ENCODE measurements at places on chromosomes 5 and 9. TPM values are rescaled to one million over a fixed set of nuclear protein-coding genes. Genes with fewer than 3 reads are reported as not detected.

Gene GABRG2
- total RNA-seq, result not detected

DNA sequence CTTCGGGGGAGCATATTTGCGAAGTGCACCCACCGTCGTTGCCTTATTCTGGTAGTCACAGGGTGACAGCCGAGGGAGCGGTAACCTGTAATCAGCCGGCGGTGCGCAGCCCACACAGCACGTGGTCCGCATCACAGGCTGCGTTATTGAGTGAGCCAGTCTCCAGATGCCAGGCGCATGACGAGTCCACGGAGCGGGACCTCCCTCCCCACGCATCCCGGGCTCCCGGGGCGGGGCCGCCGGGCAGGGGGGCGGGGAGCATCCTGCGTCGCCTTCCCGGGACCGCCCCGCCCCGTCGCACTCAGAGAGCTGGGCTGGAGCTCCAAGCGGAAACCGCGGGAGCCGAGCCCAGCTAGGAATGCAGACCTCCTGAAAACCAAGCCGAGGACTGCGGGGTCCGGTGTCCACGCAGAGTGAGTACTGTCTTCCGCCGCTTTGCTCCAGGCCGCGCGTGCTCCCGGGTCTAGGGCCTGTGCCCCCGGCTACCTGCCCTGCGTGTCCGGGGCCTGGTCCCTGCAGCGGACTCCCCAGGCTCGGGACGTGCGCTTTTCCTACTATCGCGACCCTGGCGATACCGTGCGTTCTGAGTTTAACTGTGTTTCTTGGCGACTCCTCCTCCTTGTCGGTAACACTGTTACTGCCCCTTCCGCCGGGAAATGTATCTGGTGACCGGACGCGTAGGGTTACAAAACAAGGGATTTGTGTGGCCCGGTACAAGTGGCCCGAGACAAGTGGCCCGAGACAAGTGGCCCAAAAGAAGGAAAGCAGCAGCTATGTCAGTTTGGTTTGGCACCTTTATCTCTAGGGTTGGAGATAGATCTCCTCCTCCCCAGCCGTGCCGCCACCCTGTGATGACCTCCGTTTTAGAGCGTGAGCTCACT lies 40.6 kb downstream of the CAST start:
- peak overlapping the region; percentile 96 for H3K27ac ChIP-seq
- peak overlapping the region; percentile 62 for H3K4me3 ChIP-seq
- H3K4me1 ChIP-seq, result peaks cover 22% of the 10 kb centered on the region

DNA sequence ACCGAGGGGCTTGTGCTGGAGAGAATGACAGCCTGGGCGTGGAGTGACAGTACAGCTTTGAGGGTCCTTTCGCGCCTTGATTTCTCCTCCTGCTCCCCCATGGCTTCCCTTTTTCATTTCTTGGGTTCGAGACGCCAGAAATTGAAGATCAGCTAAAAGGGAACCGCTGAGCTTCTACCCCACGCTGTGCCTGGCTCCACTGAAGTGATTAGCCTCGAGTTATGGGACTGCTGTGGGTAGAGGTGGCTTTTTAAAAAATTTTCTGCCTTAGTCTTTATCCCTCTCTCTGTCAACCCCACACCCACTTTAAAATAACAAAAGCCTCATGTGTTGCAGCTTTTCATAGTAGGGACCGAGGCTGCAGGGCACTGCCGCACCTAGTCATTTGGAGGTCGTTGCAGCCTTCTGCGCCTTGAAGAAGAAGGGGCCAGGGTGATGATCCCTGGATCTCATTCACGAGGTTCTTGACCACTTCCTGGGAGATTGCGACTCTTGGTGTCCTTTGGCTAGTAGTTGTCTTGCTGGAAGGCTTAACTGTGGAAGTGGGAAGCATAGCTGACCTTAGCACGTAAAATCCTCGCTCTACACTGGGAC lies 603 bp downstream of the PPIP5K2 start:
- no peak for DNase-seq
- no peaks in the 10 kb centered on the region for H3K36me3 ChIP-seq
- H3K27ac ChIP-seq, result peak overlapping the region; percentile 96
- H3K27me3 ChIP-seq, result no peaks in the 10 kb centered on the region
- peak overlapping the region; percentile 86 for H3K4me3 ChIP-seq

Gene TAF1L
- total RNA-seq, result not detected

Gene TNFSF8
- total RNA-seq, result not detected

GRCh38 chr9:35338561-35339274 lies 151.2 kb upstream of the RUSC2 start:
- H3K36me3 ChIP-seq, result peaks cover 12% of the 10 kb centered on the region
- H3K27me3 ChIP-seq, result no peaks in the 10 kb centered on the region
- DNase-seq, result peak; percentile 34
- no peak overlapping the region for H3K27ac ChIP-seq
- H3K4me1 ChIP-seq, result peaks cover 18% of the 10 kb centered on the region
- H3K4me3 ChIP-seq, result no peak overlapping the region

Gene SPATA31E1
- not detected for total RNA-seq

Gene PDCD1LG2
- not detected for total RNA-seq

Gene NPDC1
- 173 TPM for total RNA-seq

DNA sequence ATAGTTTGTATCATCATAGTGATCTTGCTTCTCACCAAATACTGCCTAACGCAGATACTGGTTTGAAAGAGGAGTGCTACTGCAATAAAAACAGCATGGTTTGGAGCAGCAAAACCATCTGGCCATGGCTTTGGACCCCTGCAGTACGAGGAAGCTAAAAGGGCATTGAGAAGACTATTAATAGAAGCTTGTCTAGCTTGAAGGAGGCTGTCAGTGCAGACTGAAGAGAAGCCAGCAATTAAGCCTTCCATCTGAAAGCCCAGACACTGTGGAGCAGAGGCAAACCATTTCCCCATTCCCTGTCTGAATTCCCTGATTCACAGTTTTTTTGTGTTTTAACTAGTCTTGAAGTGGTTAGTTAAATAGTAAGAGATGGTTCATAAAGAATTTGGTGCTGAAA lies 281.6 kb downstream of the PTPRD start:
- DNase-seq, result no peak
- H3K4me3 ChIP-seq, result no peak overlapping the region
- H3K36me3 ChIP-seq, result no peaks in the 10 kb centered on the region

GRCh38 chr5:72895758-72896157 lies 60.1 kb upstream of the FCHO2 start:
- H3K4me3 ChIP-seq, result no peak overlapping the region
- DNase-seq, result no peak
- no peak overlapping the region for H3K27ac ChIP-seq

DNA sequence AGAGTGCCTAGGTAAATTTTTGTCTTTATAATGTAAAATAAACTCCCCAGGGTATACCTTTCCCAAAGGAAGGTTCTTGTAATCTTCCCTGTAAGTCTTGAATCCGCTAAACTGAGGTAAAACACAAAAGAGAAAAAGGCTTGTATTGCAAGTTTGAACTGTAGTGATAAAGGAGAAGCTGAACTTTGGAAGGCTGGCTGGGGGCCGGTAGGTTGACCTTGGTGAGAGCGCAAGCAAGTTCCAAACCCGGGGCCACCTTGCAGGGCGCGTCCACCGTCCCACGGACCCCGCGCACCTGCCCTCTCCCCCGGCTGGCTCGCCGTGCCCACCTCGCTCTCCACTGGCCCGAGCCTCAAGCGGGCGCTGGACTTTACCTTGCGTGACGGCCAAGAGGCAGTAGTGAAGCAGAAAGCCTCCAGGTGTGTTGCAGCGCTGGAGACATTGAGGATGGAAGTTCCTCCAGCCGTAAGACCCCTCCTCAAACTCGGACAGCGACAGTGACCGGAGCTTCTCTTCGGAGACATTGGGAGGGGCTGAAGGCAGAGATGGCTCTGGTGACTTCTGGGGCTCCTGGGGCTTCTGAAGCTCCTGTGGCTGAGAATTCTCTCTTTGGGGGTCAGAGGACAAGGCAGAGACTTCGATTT lies 428 bp downstream of the SLCO4C1 start:
- DNase-seq, result no peak
- H3K27me3 ChIP-seq, result peaks cover 5% of the 10 kb centered on the region
- H3K36me3 ChIP-seq, result no peaks in the 10 kb centered on the region
- H3K4me1 ChIP-seq, result peaks cover 4% of the 10 kb centered on the region
- no peak overlapping the region for H3K27ac ChIP-seq

Gene IFNE
- total RNA-seq, result 0.73 TPM

GRCh38 chr5:172110921-172111851 lies 76.8 kb downstream of the STK10 start:
- peak; percentile 84 for DNase-seq
- peaks cover 13% of the 10 kb centered on the region for H3K36me3 ChIP-seq
- peak overlapping the region; percentile 38 for H3K4me3 ChIP-seq
- peak overlapping the region; percentile 49 for H3K27ac ChIP-seq
- H3K27me3 ChIP-seq, result no peaks in the 10 kb centered on the region

Gene NAIP
- total RNA-seq, result 26.3 TPM

GRCh38 chr5:57037355-57037754 lies 85.4 kb upstream of the MIER3 start:
- no peaks in the 10 kb centered on the region for H3K36me3 ChIP-seq
- no peaks in the 10 kb centered on the region for H3K4me1 ChIP-seq
- H3K4me3 ChIP-seq, result no peak overlapping the region
- no peaks in the 10 kb centered on the region for H3K27me3 ChIP-seq
- H3K27ac ChIP-seq, result no peak overlapping the region

GRCh38 chr5:149633476-149634350 lies 52.4 kb downstream of the ARHGEF37 start:
- DNase-seq, result no peak
- H3K36me3 ChIP-seq, result peaks cover 28% of the 10 kb centered on the region
- H3K27ac ChIP-seq, result peak overlapping the region; percentile 49
- no peaks in the 10 kb centered on the region for H3K27me3 ChIP-seq

DNA sequence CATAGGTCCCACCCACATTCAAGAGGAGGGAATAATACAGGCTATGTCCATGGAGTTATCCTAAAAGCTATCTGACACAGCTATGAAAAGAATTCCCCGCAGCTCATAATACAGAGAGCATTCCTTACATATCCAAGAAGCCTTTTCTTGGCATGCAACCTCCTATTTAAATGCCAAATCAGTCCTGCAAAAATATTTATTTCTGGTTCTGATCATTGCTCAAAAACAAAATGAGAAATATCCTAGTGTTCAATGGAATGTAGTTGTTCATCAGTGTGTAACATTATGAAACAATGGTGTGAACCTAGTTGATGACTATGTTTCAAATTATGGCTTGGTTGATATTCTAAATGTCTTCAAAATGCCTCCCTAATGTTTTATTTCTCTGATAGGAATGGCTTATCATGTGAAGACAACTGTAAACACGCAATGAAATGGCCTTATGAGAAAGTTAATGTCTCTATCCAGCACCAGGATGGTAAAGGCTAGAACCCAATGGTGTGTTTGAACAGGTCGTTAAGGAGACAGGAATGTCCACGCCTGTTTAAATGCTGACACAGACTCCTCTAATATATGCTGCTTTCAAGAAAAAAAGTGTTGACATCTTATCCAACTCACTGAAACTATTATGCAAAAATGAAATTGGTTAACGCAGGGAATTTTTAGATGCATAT lies 126.7 kb upstream of the CDH6 start:
- H3K27me3 ChIP-seq, result no peaks in the 10 kb centered on the region
- no peaks in the 10 kb centered on the region for H3K4me1 ChIP-seq
- H3K4me3 ChIP-seq, result no peak overlapping the region
- H3K36me3 ChIP-seq, result no peaks in the 10 kb centered on the region

GRCh38 chr9:20835377-20836286 lies 151.6 kb downstream of the FOCAD start:
- no peaks in the 10 kb centered on the region for H3K27me3 ChIP-seq
- no peaks in the 10 kb centered on the region for H3K36me3 ChIP-seq
- H3K4me3 ChIP-seq, result no peak overlapping the region

- no peaks in the 10 kb centered on the region for H3K27me3 ChIP-seq
- H3K36me3 ChIP-seq, result no peaks in the 10 kb centered on the region
- no peak overlapping the region for H3K4me3 ChIP-seq
- no peak overlapping the region for H3K27ac ChIP-seq
- DNase-seq, result no peak
Observed at GRCh38 chr5:67045816-67046740, 150.5 kb downstream of the CD180 start.

DNA sequence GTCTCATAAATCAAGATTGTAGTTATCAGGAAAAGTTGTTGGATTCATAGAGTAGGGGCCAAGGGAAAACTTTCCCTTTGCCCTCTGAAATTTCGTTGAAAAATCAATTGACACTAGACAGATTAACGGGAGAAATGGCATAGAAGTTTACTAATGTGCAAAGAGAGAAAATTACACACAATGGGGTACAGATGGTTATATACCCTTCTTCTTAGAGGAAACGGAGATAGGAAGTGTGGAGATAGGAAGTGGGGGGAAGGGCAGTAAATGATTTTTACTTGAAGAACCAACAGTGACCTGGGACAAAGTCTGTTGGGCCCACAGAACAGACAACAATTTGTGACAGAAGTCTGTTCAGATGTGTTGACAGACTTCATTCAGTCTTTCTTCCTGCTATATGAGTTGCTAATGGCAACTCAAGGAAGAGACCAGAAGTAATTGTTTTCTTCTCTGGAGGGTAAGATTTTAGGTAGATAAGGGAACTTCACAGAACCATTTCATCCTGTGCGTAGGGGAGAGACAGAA lies 177.9 kb downstream of the C9orf152 start:
- DNase-seq, result no peak
- H3K27me3 ChIP-seq, result no peaks in the 10 kb centered on the region
- peaks cover 9% of the 10 kb centered on the region for H3K4me1 ChIP-seq
- H3K4me3 ChIP-seq, result no peak overlapping the region
- H3K36me3 ChIP-seq, result no peaks in the 10 kb centered on the region
